ENCODE measurements at places on chromosomes 3 and 15. TPM values are rescaled to one million over a fixed set of nuclear protein-coding genes. Genes with fewer than 3 reads are reported as not detected.

KLHL40 gene
- total RNA-seq: not detected

KBTBD13 gene
- total RNA-seq: not detected

POLR2M gene
- 54.1 TPM for total RNA-seq

GRCh38 chr3:45330510-45331295 lies 57.7 kb upstream of the LARS2 start:
- H3K27ac ChIP-seq: no peak overlapping the region
- H3K27me3 ChIP-seq: no peaks in the 10 kb centered on the region
- no peaks in the 10 kb centered on the region for H3K36me3 ChIP-seq
- H3K4me1 ChIP-seq: no peaks in the 10 kb centered on the region

- DNase-seq: no peak
- H3K36me3 ChIP-seq: no peaks in the 10 kb centered on the region
- no peaks in the 10 kb centered on the region for H3K4me1 ChIP-seq
- no peaks in the 10 kb centered on the region for H3K27me3 ChIP-seq
Measured at GRCh38 chr3:8597219-8597853, 47.3 kb downstream of the SSUH2 start.

GRCh38 chr3:36877930-36878685 lies 66.7 kb downstream of the TRANK1 start:
- no peak overlapping the region for H3K27ac ChIP-seq
- H3K36me3 ChIP-seq: no peaks in the 10 kb centered on the region
- H3K4me3 ChIP-seq: no peak overlapping the region
- H3K4me1 ChIP-seq: no peaks in the 10 kb centered on the region
- H3K27me3 ChIP-seq: no peaks in the 10 kb centered on the region

GRCh38 chr15:97875513-97876280 lies 84.8 kb upstream of the ARRDC4 start:
- no peaks in the 10 kb centered on the region for H3K36me3 ChIP-seq
- peak; percentile 4 for DNase-seq
- no peaks in the 10 kb centered on the region for H3K4me1 ChIP-seq
- H3K27ac ChIP-seq: no peak overlapping the region
- H3K4me3 ChIP-seq: peak overlapping the region; percentile 10
- H3K27me3 ChIP-seq: no peaks in the 10 kb centered on the region

- H3K36me3 ChIP-seq: no peaks in the 10 kb centered on the region
- no peaks in the 10 kb centered on the region for H3K4me1 ChIP-seq
- H3K4me3 ChIP-seq: no peak overlapping the region
- no peak overlapping the region for H3K27ac ChIP-seq
- no peaks in the 10 kb centered on the region for H3K27me3 ChIP-seq
- no peak for DNase-seq
Measured at GRCh38 chr3:1183320-1184048, 90.7 kb downstream of the CNTN6 start.

DNA sequence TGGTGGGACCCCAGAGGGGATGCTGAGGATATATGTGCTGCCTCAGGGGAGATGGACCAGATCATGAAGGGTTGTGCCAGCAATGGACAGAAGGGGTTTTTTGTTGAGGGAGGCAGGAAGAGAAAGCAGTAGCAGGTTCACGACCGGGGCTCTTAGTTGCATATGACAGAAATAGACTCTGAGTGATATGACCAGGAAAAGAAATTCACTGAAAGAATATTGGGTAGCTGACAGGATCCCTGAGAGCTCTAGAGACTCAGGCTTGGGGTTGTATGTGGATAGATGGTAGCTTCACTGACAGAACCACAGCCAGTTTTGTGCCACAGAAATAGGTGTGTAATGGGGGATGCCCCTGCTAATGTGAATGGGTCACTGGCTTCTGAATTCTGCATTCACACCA lies 241.6 kb downstream of the ZNF621 start:
- H3K36me3 ChIP-seq: no peaks in the 10 kb centered on the region
- H3K4me1 ChIP-seq: no peaks in the 10 kb centered on the region
- H3K27ac ChIP-seq: no peak overlapping the region
- H3K27me3 ChIP-seq: no peaks in the 10 kb centered on the region
- no peak for DNase-seq

DNA sequence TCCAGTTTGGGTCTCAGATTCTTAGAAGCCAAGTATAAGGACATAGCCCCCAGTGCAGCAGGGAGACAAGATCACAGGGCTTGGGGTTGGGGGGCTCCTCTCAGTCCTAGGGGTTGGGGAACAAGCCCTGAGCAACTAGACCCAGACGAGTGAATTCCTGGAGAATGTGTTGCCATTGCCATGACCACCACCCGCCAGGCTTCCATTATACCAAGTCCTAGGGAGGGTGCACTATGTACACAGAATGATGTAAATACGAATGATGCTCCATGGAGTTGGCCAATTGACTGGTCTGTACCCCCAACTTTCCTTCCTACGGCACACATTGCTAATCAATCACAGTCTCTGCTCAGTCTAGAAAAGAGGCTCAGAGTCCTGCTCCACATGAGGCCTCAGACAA lies 8.8 kb downstream of the IQCF1 start:
- no peak for DNase-seq
- no peaks in the 10 kb centered on the region for H3K27me3 ChIP-seq
- no peak overlapping the region for H3K4me3 ChIP-seq
- no peaks in the 10 kb centered on the region for H3K36me3 ChIP-seq
- no peak overlapping the region for H3K27ac ChIP-seq

- no peaks in the 10 kb centered on the region for H3K27me3 ChIP-seq
- H3K36me3 ChIP-seq: no peaks in the 10 kb centered on the region
- no peak overlapping the region for H3K4me3 ChIP-seq
- H3K27ac ChIP-seq: no peak overlapping the region
Measured at GRCh38 chr3:112469671-112470070, 29.6 kb downstream of the BTLA start.

- no peaks in the 10 kb centered on the region for H3K27me3 ChIP-seq
- no peak for DNase-seq
- no peaks in the 10 kb centered on the region for H3K36me3 ChIP-seq
- no peak overlapping the region for H3K27ac ChIP-seq
- no peaks in the 10 kb centered on the region for H3K4me1 ChIP-seq
Measured at GRCh38 chr3:109339714-109340648, 2.6 kb upstream of the DPPA4 start.

DNA sequence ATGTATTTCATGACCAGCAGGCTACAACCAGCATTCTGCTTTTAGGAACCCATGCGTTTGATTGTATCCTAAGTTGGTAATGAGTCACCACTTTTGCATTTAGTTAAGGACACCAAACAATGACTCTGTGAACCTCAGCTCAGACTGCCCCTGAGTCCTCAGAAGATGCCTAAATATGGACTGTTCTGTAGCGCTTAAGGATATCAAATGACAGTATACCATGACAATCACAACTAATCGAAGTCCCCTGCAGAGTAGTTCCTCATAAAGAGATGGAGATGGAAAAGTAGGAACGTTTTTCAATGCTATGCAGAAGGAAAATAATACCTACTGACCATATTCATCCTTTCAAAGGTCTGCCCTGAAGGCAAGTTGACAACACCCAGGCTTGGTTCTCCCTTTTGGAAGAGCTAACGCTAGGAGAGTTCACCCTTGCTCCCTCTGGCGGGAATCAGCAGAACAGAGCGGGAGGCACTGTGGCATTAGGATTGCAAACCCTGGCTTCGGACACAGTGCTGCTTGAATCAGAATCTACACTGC lies 508.6 kb downstream of the FHIT start:
- H3K4me3 ChIP-seq: no peak overlapping the region
- H3K27ac ChIP-seq: no peak overlapping the region
- H3K27me3 ChIP-seq: no peaks in the 10 kb centered on the region
- H3K4me1 ChIP-seq: no peaks in the 10 kb centered on the region
- H3K36me3 ChIP-seq: no peaks in the 10 kb centered on the region

DNA sequence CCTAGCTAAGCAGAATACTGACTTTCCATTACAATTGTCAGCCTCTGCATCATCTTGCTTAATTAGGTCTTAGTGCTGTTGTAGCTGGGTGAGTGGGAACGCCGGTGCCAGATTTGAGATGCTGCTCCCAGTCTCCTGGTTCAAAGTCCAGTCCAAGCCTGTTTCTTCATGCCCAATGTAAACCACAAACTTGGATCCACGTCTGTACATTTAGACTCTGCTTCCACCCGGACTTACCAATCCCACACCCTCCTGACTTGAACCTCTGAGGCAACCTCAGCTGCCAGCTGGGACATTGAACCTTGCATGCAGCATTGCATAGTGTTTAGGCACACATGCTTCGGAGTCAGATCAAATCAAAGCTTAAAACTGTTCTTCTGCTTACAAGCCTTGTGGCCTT lies 43.0 kb downstream of the BCL2L10 start:
- DNase-seq: no peak
- peaks cover 3% of the 10 kb centered on the region for H3K36me3 ChIP-seq
- peaks cover 3% of the 10 kb centered on the region for H3K4me1 ChIP-seq
- no peak overlapping the region for H3K4me3 ChIP-seq
- H3K27ac ChIP-seq: no peak overlapping the region

- no peaks in the 10 kb centered on the region for H3K36me3 ChIP-seq
- no peaks in the 10 kb centered on the region for H3K4me1 ChIP-seq
- no peak overlapping the region for H3K4me3 ChIP-seq
- H3K27me3 ChIP-seq: no peaks in the 10 kb centered on the region
Measured at GRCh38 chr3:42345811-42346210, 64.6 kb downstream of the LYZL4 start.
